Psoas muscle (tissue), 8 donors: ENCODE measurements at places on chromosomes 2 and 18. TPM values are rescaled to one million over a fixed set of nuclear protein-coding genes. Genes with fewer than 3 reads are reported as not detected.

DNA sequence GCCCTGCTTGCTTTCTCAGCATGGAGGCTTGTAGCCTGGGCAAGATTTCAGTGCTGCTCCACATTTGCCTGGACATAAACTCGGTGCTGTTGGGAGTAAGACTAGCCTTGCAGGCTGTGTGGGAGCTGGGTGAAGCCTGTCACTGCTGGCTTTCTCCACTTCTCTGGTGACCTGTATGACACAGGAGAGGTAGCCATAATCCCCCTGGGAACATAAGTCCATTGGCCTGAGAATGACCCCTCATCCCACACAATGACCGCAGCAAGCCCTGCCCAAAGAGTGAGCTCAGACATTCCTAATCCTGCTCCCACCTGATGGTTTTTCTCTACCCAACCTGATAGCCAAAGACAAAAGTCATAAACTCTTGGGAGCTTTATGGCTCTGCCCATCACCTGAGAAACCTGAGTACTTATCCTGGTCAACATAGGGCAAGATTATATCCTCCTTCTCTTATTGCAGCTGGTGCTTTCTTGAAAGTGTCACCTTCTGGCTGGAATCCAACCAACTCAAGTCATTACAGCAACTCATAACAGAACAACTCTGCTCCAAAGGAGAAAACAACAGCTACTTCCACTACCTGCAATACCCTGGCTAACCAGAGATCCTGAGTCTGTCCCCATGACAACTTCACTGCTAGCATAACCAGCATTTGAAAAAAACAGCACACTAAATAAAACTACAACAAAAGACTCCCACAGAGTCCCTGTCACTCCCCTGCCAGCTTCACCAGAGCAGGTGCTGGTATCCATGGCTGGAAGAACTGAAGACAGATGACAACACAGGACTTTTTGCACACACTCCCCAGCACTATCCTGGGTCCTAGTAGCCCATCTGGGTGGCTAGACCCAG lies 834.4 kb upstream of the DDX18 start:
- DNase-seq: no peak

GRCh38 chr18:35662293-35663062 lies 80.9 kb downstream of the GALNT1 start:
- DNase-seq: no peak

DNA sequence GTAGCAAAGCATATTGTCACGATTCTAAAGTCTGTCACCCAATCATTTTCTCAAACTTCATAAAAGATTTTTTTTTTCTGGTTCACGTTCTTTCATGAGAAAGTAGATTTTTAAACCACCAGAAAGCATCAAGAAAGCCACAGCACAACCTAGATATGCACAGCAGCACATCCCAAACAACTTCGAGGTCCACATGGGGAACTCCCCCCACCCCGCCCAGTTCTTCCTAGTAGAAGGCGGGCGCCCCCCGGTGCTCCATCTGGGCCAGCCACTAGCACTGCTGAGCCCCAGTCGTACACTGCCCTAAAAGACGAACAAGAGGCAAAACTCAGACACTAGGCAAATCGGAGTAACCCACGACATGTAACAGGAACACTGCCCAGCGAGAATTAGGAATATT lies 15.5 kb downstream of the HDLBP start:
- no peak for DNase-seq

DNA sequence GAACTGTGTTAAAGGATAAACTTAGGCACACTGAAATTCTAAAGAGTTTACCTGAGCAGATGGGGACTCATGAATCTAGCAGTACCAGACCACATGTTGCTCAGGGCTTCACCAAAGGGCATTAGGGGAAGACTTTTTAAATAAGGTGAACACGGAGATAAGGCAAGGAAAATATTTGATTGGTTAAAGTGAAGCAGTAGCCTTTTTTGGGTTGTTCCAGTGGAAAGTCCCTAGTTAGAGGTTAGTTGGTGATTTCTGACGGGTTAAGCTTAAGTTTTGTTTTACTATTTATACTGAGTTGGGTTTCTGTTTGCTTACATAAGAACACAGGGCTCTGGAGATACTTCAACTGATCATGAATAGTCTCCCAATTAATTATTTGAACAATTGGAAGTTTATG lies 722.5 kb downstream of the SOCS6 start:
- DNase-seq: no peak

- no peak for DNase-seq
These were observed 167.5 kb downstream of the DYSF start for GRCh38 chr2:71620851-71621251.

- DNase-seq: no peak
These were observed 496.6 kb downstream of the PTPRM start for GRCh38 chr18:8063733-8064132.

DNA sequence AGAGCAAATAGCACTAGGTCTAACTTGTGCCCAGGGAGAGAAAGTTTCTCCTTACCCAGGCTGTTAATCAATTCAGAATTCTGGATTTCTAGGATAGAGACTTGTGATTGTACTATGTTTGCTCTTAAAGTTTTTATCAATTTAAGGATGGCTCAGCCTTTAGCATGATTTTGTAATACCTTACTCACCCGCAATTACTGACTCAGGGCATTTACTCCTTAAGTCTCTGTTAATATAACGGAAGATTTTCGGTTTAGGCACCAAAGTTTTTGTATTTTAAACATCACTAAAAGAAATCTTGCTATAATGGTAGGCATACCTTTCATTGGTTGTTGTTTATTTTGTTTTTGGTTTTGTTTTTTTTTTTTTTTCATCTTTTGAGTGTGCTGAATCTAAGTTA lies 358.2 kb downstream of the RBM43 start:
- DNase-seq: no peak

- DNase-seq: no peak
These were observed 21.6 kb downstream of the EPAS1 start for GRCh38 chr2:46318579-46319460.

GRCh38 chr2:151043484-151043883 lies 218.2 kb downstream of the RBM43 start:
- no peak for DNase-seq

DNA sequence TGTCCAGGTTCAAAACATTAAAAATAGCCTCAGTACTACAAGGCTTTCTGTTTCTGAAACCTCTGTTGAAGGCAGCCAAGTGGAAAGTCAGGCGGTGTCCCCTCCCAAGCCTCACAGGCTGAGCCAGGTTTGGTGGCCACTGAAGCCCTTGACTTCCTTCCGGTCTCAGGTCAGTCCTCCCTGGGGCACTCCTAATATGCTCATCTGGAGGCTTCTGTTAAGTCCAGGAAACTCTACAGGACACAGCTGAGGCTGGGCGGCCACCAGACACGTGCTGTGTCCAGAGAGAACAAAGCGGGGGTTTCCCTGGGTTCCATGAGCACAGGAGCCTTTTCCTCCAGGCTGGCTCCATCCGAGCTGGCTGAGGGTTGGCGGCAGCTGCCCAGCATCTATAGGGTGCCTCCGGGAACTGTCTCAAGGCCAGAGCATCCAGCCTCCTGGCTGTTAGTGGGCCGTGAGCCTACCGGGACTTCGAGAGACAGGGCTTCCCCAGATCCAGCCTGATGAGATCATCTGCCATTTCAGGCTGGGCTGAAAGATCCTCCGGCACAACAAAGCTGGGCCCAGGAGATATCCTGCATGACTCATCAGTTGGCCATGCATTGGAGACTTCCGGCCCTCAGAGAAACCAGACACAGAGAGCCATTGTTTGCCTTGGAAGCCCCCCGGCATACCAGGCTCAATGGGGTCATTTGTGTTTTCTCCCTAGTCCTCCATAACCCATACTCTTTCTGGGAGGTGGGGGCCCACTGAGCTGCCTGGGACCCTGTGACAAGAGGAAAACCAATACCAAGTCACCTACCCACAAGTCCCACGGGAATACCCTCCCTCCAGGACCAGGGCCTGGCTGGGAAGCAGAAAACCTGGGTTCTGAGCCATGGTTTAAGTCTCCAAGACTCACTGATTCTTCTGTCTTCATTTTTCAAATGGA lies 71.7 kb downstream of the HS1BP3 start:
- peak; percentile 82 for DNase-seq

- no peak for DNase-seq
These were observed 70.6 kb upstream of the ID2 start for GRCh38 chr2:8611246-8611645.

DNA sequence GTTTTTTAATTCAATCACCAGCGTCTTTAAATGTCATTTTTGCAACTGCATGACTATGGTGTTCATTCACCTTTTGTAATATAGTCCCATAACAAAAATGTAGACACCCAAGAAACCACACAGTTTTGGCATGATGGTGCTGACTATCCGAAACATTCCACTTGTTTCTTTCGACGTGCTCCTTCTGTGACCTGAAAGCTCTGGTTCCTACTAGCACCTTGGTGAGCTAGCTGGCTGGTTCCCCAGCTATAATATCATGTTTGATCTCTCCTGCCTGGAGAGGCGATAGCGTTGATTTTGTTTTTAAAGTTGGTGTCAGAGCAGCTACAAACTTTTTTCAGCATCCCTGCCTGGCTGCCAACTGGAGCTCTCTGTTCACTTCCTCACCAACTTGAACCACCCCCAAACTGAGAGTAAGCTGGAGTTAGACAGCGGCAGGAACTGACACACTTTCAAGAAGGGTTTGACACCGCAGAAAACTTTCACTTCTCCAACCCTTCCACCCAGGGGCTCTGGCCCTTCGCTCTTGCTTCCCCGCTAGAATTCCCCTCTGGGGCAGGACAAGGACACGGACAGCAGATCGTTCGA lies 1.1 kb downstream of the ATAD2B start:
- DNase-seq: peak; percentile 59

- DNase-seq: no peak
These were observed 9.5 kb downstream of the KCMF1 start for GRCh38 chr2:84980263-84980983.

- no peak for DNase-seq
These were observed 25.8 kb downstream of the ZC3H6 start for GRCh38 chr2:112301171-112301584.

DNA sequence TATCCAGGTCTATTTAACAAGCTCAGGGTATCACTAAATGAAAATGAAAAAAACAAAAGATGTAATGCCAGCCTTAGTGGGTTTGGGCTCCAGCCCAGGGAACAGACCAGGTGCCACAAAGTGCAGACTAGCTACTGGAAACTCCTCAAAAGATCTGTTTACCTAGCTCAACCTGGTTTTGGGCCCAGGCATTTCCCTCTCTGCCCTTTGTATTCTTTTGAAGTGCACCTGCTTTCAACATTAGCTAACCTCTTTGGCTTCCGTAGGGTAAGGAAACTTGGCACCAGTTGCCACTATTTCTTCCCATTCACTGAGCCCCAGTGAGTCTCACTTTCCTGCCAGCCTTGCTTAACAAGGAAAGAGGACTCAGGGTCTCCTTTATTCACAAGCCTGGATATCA lies 123.6 kb upstream of the CDCA7 start:
- no peak for DNase-seq

DNA sequence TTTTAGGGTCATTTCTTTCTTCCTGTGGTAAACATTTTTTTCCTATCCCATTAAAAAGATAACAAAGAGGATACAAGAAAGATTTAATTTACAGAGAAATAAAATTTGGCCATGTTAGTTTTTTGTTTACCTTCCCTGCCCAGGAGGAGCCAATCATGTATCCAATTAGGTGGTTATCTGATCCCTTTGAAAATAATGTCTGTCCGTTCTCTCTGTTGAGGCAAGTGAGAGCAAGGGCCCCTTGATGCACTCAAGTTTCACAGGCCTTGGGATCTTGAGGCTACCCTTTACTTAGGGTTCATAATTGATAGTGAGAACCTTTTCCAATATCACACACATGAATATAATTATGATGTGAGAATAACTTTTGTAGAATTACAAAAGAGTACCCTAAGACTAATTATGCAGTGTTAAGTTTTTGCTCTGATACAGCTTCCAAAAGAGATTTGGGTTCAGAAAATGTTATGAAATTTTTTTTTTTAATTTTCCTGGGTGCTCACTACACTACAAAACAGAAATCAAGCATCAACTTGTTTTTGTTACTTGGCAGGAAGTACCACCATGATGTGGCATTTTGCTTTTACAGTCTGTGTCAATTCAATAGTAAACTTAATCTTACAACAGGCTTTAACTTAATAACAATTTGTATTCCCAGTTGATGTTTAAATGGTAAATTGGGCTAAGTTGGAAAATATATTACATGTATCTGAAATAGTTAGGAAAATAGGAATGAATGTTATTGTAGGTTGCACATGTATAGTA lies 42.0 kb downstream of the AFTPH start:
- no peak for DNase-seq

- DNase-seq: no peak
These were observed 148.0 kb upstream of the SLC14A2 start for GRCh38 chr18:45467293-45467692.

DNA sequence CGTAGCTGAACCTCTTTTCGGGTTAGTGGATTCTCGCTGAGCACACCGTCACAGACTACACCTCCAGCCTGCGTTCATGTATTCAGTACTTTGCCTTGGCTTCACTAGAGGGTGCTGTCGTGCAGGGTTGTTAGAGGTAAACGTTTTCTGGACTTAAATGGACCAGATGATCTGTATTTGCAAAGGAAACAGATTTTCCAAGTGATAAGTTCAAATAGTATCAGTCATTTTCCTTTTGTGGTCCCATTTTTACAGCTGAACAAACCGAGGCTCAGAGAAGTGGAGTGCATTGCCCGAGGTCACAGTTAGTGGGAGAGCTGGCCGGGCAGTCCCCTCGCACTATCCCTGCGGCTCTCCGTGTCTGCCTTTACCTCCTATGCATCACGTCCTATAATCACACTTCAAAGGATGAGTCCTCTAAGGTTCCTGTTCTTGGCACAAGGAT lies 125.9 kb downstream of the MAP4K4 start:
- DNase-seq: no peak

- no peak for DNase-seq
These were observed 33.5 kb upstream of the SPRED2 start for GRCh38 chr2:65465857-65466256.

GRCh38 chr2:170814533-170815230 lies 2.0 kb upstream of the GAD1 start:
- no peak for DNase-seq

GRCh38 chr2:54601339-54601738 lies 122.1 kb upstream of the EML6 start:
- no peak for DNase-seq

GRCh38 chr2:128732976-128733431 lies 414.3 kb upstream of the HS6ST1 start:
- DNase-seq: no peak

- no peak for DNase-seq
These were observed 1.0 kb downstream of the CHST10 start for GRCh38 chr2:100416397-100416934.

Gene TIMM21
- total RNA-seq: 72.7 TPM

Gene UGT1A8
- total RNA-seq: not detected

Gene MOCOS
- total RNA-seq: 4.8 TPM

Gene TNS1
- 425 TPM for total RNA-seq

Gene EGR4
- total RNA-seq: not detected

Gene TSGA10
- 3.7 TPM for total RNA-seq

Gene STPG4
- not detected for total RNA-seq

Gene ALPP
- not detected for total RNA-seq

Gene CHRND
- 58.8 TPM for total RNA-seq

Gene GPR45
- total RNA-seq: not detected

Gene CD8A
- 0.47 TPM for total RNA-seq

Gene MYO7B
- total RNA-seq: 0.28 TPM

Gene DCTN1
- total RNA-seq: 131 TPM

Gene RTKN
- total RNA-seq: 18.8 TPM

Gene DSG4
- not detected for total RNA-seq

Gene MYOM1
- 842 TPM for total RNA-seq

Gene ANTXR1
- total RNA-seq: 12.7 TPM

Gene TFPI
- 24.1 TPM for total RNA-seq

Gene ICOS
- total RNA-seq: not detected

Gene ANKRD30BL
- not detected for total RNA-seq
